ENCODE measurements at places on chromosomes 2 and 18.
A peak's percentile ranks its signal among the peaks of the same experiment; 100 is the strongest.

DNA sequence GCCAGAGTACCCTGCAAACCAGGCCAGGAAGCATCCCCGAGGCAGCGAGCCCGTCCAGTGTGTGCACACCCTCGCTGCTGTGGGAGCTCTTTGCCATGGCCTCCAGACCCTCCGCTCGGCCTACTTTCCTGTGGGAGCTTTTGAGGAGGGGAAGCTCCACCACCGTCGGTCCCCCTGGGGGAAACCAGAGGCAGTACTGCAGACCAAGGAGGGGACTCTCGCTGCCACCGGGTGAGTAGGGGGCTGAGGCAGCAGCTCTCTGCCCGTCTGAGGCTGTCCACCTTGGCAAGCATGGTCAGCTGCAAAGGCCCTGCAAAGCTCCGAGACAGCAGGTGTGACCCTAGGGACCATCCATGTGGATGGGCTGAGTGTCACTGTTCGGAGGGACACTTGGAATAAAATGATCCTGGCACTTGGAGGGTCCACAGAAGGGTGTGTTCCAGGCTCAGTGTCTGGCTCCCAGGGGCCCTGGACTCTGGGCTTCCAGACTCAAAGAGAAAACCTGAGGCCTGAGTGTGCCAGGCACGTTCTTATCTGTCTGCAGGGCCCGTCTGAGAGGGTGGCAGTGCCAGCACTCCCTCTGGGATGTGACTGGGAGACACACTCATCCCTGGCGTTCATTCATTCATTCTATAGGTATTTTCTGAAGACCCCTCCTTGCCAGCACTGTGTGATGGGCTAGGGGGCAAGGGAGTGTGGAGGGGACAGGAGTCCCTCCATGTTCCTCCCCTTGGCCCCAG, 282.8 kb upstream of the HS6ST1 start:
- DNase-seq = no peak

GRCh38 chr2:162327134-162327769, 8.8 kb upstream of the IFIH1 start:
- no peak for DNase-seq

GRCh38 chr18:35030277-35030989, 10.8 kb upstream of the MAPRE2 start:
- DNase-seq = no peak

- peak; percentile 76 for DNase-seq
Observed at GRCh38 chr2:219249203-219249980, 3.7 kb upstream of the TUBA4B start.

- no peak for DNase-seq
Observed at GRCh38 chr18:8673256-8674209, 31.8 kb upstream of the MTCL1 start.

GRCh38 chr18:46542545-46542944, 114.5 kb downstream of the LOXHD1 start:
- DNase-seq = no peak

DNA sequence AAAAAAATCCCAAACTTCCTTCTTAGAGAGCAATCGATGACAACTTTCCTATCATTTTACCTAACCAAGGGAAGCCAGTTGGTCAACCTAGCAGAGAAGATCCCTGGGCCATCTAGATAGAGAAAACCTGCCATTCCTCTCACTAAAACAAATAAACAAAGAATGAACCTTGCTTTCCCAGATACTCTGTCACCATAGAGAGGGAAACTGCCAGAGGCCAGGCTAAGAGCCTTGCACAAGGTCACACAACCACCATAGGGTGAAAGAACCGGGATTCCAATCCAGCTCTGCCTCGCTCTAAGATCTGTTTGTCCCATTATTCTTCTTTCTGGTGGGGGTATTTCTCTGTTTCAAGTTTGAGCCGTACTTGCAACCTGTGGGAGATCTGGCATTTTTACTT, 154.6 kb downstream of the CYRIA start:
- peak; percentile 11 for DNase-seq

DNA sequence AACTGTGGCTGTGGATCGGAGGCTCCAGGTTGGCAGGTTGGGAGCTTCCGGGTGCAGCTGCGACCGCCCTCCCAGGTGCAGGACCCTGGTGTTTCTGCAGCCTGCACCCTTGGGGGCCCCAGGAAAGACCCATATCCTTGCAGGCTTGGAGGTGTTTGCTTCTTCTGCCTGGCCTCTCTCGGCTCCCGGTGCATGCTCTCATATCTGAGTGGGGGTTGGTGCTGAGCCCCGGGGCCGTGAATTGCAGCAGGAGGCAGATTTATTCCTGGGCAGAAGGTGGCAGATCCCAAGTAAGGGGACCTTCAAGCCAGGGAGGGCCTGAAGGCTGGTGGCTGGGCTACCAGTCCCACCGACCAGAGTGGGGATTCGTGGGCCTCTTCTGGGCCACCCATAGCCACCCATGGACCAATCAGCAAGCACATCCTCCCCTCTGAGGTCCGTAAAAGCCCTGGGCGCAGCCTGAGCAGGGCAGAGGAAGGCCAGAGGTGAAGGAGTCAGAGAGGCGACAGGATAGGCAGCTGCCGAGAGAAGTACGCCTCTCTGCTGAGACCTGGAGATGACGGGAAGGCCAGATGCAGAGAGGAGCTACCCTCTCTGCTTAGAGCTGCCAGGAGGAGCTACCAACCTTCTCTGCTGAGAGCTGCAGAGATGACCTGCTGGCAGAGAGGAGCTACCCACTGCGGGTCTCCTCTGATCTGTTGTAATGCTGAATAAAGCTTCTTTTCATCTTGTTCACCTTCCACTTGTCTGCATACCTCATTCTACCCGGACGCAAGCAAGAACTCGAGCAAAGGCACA, 1279.0 kb upstream of the LRRTM1 start:
- no peak for DNase-seq

GRCh38 chr2:55252832-55253231, 16.2 kb downstream of the MTIF2 start:
- DNase-seq = no peak

DNA sequence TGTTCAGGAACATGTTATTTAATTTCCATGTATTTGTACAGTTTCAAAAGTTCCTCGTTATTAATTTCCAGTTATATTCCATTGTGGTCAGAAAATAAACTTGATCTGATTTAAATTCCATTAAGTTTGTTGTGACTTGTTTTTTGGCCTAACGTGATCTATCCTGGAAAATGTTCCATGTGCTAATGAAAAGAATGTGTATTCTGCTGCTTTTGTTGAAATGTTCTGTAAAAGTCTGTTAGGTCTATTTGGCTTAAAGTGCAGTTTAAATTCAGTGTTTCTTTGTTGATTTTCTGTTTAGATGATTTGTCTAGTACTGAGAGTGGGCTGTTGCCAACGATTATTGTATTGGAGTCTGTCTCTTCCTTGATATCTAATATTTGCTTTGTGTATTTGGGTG, 148.0 kb downstream of the UBR3 start:
- DNase-seq = no peak

DNA sequence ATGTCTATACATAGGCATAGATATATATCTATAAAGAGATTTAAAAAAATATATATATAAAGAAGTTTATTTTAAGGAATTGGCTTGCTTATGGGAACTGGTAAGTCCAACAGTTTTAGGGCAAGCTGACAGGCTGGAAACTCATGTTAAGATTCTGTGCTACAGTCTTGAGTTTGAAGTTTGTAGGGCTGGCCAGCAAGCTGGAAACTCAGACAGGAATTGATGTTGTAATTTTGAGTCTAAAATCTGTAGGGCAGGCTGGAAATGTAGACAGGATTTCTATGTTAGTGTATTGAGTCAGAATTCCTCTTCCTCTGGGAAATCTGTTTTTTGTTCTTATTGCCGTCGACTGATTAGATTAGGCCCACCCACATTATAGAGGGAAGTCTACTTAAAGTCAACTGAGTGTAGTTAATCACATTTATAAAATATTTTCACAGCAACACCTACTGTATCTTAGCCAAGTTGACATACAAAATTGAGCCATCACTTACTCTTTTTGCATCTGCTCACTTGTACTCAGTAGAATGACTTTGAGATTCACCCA, 60.8 kb downstream of the PHLPP1 start:
- DNase-seq = no peak

- no peak for DNase-seq
Observed at GRCh38 chr2:219205165-219205538, 1.4 kb upstream of the ZFAND2B start.

- DNase-seq = no peak
Observed at GRCh38 chr18:48917579-48918517, 32.9 kb downstream of the SMAD7 start.

DNA sequence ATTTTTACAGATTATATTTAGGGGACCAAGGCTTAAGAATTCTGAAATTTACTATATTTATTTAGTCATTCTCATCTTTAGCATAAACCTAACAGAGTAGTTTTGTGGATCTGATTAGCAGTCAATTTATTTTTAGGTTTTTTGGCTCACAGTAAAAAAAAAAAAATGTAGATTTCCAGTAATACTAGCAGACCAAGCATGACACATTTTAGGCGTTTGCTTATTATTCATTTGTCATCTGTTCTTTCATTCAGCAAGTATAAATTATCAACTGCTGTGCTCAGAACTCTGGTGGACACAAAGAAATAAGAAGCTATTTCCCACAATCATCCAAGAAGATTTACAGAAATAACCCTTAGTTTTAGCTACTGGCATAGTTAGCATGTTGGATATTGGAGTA, 20.6 kb downstream of the PDE1A start:
- DNase-seq = no peak

- no peak for DNase-seq
Observed at GRCh38 chr2:11891028-11891427, 144.6 kb downstream of the LPIN1 start.

GRCh38 chr2:152718909-152719645, 657 bp downstream of the ARL6IP6 start:
- DNase-seq = peak; percentile 25

DNA sequence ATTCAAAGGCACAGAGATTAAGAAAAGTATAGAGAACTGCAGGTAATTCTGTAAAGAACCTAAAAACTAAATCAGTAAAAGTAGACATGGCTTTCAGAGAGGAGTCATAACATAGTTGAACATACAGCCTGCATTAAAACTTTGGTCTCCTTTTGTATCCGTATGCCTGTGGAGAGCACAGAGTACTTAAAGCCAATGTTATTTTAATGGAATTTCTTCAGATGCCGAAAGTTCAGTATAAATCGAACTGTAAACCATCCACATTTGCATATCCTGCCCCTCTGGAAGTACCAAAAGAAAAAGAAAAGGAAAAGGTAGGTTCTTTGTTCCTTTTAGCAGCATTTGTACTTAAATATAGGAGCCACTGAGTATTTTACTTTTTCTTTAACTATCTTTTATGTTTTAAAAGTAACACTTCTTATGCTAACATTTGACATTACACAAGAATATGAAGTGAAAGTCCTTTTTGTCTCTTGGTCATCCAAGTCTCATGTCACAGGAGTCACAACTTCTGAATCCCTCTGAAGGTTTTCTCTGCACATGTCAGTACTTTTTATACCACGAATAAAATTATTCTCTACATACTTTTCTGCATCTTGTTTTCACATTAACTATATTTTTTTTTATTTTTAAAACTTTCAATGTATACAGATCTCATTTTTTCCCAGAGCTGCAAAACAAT, 34.9 kb upstream of the ARMC9 start:
- no peak for DNase-seq

- no peak for DNase-seq
Observed at GRCh38 chr2:185456517-185456916, 282.1 kb upstream of the FSIP2 start.

- no peak for DNase-seq
Observed at GRCh38 chr2:80102026-80102425, 202.5 kb downstream of the LRRTM1 start.

GRCh38 chr2:44055229-44055628, 59.4 kb upstream of the LRPPRC start:
- DNase-seq = no peak

DNA sequence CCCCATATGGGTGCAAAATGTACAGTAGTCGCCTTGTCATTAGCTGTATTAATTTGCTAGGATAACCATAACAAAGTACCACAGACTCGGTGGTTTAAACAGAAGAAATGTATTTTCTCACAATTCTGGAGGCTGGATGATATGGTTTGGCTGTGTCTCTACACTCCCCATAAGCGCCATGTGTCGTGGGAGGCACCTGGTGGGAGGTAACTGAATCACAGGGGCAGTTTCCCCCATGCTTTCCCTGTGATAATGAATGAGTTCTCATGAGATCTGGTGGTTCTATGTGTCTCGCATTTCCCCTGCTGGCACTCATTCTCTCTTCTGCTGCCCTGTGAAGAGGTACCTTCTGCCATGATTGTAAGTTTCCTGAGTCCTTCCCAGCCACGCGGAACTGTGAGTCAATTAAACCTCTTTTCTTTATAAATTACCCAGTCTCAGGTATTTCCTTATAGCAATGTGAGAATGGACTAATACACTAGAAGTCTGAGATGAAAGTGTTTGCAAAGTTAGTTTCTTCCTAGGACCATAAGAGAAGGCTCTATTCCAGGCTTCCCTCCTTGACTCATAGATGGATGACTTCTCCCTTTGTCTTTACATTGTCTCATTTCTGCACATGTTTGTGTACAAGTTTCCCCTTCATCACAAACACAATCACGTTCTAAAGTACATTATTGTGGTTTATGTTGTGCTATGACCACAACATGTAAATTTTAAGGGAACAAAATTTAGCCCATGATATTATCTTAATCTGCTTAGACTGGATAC, 1442.6 kb downstream of the SUCLG1 start:
- DNase-seq = no peak
